ENCODE measurements at places on chromosomes 3 and 15.

GRCh38 chr3:75254685-75255084 lies 409.4 kb upstream of the FRG2C start:
- DNase-seq = no peak

DNA sequence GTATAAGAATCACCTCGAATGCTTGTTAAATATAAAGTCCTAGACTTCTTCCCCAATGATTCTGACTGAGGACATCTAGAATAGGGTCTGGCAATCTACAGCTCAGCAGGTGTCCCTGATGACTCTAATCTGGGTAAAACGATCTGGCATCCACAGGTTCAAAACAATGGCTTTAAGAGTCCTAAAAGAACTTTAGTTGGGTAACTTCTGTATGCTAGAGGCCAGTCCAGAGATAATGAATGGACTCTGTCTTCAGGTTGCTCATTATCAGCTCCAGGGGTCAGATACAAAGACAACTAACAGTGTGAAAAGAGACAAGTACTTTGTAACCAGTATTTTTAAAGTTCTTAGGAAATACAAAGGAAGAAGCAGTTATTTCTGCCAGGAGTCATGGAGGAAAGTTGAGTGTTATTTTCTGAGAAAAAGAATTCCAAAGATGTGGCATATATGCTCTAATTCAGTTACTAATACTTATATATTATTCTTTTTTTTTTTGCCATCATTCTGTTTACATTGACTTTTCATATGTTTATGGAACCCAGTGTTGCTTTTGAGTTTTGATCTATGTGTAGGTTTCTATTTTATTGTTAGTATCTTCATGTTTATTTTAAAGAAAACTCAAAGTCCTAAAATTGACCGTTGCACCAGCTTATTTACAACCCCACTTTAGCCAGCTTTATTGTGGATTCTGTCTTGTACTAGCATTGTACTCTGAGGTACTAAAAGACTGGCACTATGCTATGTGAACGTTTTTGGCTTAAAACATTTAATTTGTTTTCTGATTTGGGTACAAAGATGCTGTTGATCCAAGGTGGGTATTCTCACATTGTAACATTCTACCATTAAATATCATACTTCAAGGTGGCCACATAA lies 3.1 kb upstream of the GPR15 start:
- no peak for DNase-seq

DNA sequence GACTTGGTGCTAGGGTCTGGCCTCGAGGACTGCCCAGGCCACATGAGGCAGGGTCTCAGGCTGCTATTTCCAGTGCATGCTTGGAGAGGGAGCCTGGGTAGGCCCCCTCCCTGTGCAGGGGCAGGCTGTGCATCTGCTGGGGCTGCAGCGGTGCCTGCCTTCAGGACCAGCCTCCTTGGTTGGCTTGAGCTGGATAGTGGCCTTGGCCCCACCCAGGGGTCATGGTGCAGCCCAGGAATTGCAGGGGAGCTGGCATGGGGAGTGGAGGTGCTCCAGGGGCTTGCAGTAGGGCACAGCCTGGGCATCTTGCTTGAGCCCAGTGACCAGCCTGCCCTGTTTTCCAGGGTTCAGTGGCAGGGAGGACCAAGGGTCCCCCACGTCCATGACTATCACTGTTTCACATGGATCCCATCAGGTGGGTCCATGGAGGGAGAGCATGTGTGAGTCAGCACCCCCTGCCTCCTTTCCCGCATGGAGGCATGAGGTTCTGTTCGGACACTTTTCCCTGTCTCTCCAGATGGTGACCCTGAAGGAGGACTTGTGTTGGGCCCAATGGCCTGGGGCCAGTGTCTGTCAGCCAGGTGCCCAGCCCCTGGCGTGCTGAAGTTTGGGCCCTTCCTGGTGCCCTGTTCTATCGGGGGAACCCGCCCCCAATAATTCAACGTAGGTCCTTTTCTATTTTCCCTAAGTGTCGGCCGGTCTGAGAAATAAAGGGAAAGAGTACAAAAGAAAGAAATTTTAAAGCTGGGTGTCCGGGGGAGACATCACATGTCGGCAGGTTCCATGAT lies 218.6 kb downstream of the SNRPN start:
- DNase-seq = no peak

GRCh38 chr3:51243924-51244323 lies 141.2 kb upstream of the MANF start:
- no peak for DNase-seq

All from CD4-positive, alpha-beta T cell treated with Interleukin-4 for 1 hour (primary cell).